ENCODE measurements at places on chromosomes 3 and 15. TPM values are rescaled to one million over a fixed set of nuclear protein-coding genes. Genes with fewer than 3 reads are reported as not detected.

Gene CYP11A1
- not detected for total RNA-seq

Gene PLA2G4D
- total RNA-seq = not detected

Gene MCF2L2
- 2.6 TPM for total RNA-seq

Gene CHRM5
- total RNA-seq = not detected

GRCh38 chr3:186653080-186653707 lies 12.6 kb upstream of the HRG start:
- H3K27ac ChIP-seq = no peak overlapping the region
- peaks cover 29% of the 10 kb centered on the region for H3K27me3 ChIP-seq
- H3K4me1 ChIP-seq = no peaks in the 10 kb centered on the region
- no peak for DNase-seq

- no peaks in the 10 kb centered on the region for H3K36me3 ChIP-seq
- H3K27me3 ChIP-seq = peaks cover 62% of the 10 kb centered on the region
- H3K4me3 ChIP-seq = no peak overlapping the region
- DNase-seq = no peak
Measured at GRCh38 chr15:89472785-89473256, 23.6 kb downstream of the RHCG start.

GRCh38 chr3:185089343-185089742 lies 63.5 kb downstream of the C3orf70 start:
- H3K4me1 ChIP-seq = peaks cover 14% of the 10 kb centered on the region
- H3K27me3 ChIP-seq = no peaks in the 10 kb centered on the region
- DNase-seq = no peak
- H3K36me3 ChIP-seq = no peaks in the 10 kb centered on the region
- peak overlapping the region; percentile 20 for H3K27ac ChIP-seq

DNA sequence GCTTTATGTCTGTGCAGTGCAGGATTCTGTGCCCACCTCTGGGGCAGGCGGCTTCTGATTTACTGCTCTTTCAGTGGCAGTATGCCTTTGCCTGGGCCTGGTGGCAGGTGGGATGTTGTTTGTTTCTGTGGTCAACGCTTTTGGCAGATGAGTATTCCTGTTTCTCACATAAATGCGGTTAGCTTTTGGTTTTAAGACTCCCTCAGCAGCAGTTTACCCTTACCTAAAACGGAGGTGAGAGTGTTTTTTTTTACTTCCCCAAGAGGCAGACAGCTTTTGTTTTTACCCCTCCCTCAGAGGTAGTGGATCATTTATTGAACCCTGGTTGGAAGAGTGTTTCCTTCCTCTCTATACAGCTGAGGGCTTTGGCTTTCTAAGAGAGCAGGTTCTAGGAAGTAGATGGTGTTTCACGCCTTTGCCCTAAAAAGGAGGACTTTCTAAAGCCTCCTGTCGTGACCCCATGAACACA lies 134.1 kb upstream of the PLSCR5 start:
- no peaks in the 10 kb centered on the region for H3K4me1 ChIP-seq
- no peak overlapping the region for H3K4me3 ChIP-seq
- no peaks in the 10 kb centered on the region for H3K27me3 ChIP-seq

GRCh38 chr15:65993236-65993635 lies 123.9 kb downstream of the RAB11A start:
- no peaks in the 10 kb centered on the region for H3K4me1 ChIP-seq
- no peak overlapping the region for H3K27ac ChIP-seq
- peaks cover 78% of the 10 kb centered on the region for H3K27me3 ChIP-seq
- H3K4me3 ChIP-seq = no peak overlapping the region

DNA sequence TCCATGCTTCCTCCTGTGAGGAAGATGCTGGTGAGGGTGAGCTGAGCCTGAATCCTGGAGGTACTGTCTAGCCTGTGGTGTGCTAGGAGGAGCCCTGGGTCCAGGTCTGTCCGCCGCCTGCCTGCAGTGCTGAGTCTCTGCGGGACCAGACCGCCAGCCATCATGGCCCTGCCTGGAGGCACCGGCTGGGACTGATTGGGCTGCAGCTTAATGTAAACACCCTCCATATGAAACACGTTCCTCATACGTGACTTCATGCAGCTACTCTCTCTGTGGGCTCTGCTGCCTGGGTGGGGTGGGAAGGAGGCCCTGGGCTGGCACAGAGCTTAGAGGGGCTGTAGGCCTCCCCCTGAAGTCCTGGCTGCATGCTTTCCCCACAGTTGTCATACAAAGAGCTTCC lies 67.4 kb downstream of the FBLN2 start:
- peaks cover 46% of the 10 kb centered on the region for H3K36me3 ChIP-seq
- no peak overlapping the region for H3K4me3 ChIP-seq
- DNase-seq = peak; percentile 82

DNA sequence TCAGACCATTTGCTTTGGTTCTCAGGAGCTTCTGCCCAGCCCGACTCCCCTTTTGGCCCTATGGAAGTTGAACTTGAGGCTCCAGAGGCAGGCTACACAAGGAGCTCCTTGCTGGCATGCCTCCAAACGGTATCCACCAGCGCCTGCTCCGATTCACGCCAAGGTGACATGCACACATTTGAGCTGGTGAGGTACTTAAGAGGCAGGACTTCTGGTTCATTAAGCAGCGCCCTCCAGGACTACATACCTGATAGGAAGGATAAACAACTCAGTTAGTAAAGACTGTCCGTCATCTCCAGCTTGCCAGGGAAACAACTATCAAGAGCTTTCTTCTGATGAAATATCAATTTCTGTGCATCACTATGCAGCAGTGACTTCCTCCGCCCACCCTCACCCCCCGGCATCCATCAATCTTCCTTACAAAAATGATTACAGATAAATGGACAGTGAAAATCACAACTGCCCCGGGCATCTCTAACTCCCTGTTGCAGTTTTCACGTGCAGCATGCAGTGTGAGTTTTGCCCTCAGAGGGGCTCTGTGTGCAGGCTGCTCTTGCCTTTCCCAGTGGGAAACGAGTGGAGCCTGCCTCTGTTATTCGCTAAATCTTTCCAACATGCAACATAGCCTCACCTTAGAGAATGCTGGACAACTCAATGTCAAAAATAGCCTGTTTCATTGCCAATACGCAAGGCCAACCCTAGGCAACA lies 122.9 kb downstream of the ARRDC4 start:
- no peak overlapping the region for H3K27ac ChIP-seq
- peaks cover 4% of the 10 kb centered on the region for H3K36me3 ChIP-seq
- H3K4me1 ChIP-seq = no peaks in the 10 kb centered on the region
- no peak for DNase-seq
- no peaks in the 10 kb centered on the region for H3K27me3 ChIP-seq
